ENCODE measurements at places on chromosomes 2 and 18.

DNA sequence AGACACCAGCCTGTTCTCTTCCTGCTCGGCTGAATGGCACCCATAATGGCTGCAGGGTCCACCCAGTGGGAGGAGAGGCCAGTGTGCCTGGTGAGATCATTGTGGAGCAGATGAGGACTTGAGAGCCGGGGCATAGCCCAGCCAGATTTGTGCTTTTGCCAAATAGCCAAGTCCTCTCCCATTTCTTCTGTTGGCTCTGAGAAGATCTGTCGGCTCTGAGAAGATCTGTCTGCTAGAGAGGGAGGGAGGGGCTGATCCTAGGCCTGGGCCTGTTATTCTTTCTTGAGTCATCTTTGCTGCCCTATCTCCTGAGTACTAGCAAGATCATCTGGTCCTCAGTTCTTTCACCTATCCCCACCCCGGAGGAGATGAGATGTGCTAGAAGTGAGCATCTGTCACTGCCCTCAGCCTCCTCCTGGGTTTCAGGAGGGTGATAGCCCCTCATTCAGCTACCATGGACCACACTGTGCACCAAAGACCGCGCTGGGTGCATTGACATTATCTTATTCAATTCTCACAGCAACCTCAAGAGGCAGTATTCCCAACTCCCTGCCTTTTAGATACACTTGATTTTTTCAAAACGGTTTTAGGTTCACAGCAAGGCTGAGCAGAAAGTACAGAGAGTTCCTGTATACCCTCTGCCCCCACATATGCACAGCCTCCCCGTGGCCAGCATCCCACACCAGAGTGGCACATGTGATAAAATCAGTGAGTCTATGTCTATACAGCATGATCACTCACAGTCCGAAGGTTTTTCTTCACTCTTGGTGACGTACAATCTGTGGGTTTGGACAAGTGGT, 98.6 kb downstream of the CAPN13 start:
- no peak overlapping the region for H3K4me3 ChIP-seq
- H3K27me3 ChIP-seq, result peaks cover 6% of the 10 kb centered on the region
- no peak for DNase-seq
- H3K36me3 ChIP-seq, result no peaks in the 10 kb centered on the region
- no peaks in the 10 kb centered on the region for H3K4me1 ChIP-seq

DNA sequence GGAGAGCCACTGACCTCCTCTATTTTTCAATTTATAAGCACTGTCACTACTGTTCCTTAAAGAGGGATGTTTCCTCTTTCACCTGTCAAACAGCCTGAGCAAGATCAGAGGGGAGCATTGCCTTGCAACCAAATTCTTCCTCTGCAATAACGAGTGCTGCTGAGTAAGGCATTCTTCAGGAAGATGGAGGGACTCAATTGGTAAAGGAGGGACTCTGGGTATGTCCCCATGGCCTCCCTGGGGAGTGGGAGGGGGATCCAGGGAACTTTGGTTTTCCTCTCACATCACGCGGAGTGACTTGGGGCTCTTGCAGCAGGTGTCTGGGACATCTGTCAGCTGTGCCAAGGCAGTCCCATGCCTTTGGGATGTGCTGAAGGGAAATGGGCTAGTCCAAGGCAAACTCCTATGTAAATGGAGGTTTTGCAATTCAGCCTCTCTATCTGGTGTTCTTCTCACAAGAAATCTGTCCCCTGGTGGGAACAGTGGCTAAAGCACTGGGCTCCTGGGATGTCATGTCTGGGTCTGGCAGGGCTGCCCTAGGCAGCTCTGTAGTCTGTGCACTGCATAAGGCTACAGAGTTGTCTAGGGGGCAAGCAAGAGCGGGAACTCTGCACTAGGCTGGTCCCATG, 14.4 kb upstream of the HES6 start:
- peaks cover 52% of the 10 kb centered on the region for H3K36me3 ChIP-seq
- H3K27me3 ChIP-seq, result no peaks in the 10 kb centered on the region
- DNase-seq, result no peak
- no peak overlapping the region for H3K27ac ChIP-seq
- peaks cover 10% of the 10 kb centered on the region for H3K4me1 ChIP-seq

GRCh38 chr18:51196811-51197660, 445 bp downstream of the MEX3C start:
- H3K36me3 ChIP-seq, result no peaks in the 10 kb centered on the region
- H3K4me3 ChIP-seq, result peak overlapping the region; percentile 90
- peaks cover 29% of the 10 kb centered on the region for H3K4me1 ChIP-seq
- H3K27ac ChIP-seq, result peak overlapping the region; percentile 87
- no peak for DNase-seq
- H3K27me3 ChIP-seq, result no peaks in the 10 kb centered on the region

GRCh38 chr2:71129902-71130151, 202 bp downstream of the MCEE start:
- peak overlapping the region; percentile 96 for H3K27ac ChIP-seq
- peaks cover 19% of the 10 kb centered on the region for H3K36me3 ChIP-seq
- H3K4me1 ChIP-seq, result peaks cover 64% of the 10 kb centered on the region
- no peak for DNase-seq

GRCh38 chr2:202932425-202933138, 20.5 kb downstream of the CARF start:
- DNase-seq, result no peak
- peaks cover 1% of the 10 kb centered on the region for H3K27me3 ChIP-seq
- H3K4me3 ChIP-seq, result no peak overlapping the region
- H3K27ac ChIP-seq, result no peak overlapping the region

Data from HepG2 (cell line).